Right hindlimb (tissue), 1 donor: ENCODE measurements at places on chromosomes 2 and 18.

GRCh38 chr18:51537487-51537886 is 340.0 kb upstream of the MEX3C start:
- DNase-seq = peak; percentile 24

DNA sequence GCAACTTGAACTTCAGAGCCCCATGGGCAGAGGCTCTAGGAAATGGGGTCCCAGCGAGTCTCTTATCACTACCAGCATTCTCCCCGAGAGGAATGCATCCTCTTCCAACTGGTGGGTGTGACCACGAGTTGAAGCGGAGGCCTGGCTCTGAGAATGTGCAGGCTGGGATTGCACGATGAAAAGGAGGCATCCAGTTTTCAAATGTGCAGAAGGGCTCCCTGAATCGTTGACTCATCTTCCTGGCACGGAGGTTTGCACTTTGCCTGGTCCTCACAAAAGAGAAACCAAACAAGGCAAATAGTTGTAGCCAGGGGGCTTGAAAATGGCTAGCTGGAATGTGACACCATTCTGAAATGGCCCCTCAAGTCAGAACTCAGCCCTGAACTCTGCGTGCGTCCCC is 216.7 kb downstream of the GLI2 start:
- no peak for DNase-seq

DNA sequence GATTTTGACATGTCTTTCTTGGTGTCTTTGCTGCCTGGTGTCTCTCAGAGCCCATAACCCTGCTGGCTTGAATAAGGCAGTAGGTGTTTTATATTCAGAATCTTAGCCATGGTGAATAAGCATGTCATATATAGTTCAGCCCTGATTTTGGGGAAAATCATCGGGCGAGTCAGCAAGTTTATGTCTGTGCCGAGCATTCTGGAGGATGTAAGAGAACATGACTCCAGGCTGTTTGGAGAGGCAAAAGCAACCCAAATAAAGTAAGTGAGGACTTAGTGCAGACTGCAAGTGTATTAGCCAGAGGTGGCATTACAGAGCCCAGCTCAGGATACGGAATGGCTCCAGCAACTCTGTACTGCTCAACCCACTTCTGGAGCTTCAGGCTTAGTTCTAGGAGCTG is 50.3 kb downstream of the TCF7L1 start:
- no peak for DNase-seq

DNA sequence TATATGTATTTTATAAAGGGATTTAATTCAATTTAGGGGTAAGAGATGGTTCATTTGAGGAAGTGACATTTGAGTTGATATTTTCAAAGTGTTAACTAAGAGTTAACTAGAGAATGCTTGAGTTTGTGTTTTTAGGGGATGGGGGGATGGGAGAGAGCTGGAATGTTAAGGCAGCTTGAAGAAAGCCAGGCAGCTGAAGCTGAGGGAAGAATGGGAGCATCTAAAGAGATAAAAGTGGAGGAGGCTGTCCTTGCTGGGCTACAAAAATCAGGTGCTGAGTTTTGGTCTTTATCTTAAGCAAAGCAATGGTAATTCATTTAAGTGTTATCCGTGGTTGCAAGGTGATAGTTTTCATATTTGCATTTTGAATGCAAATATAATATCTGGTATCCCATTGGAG is 9.2 kb downstream of the CHST9 start:
- no peak for DNase-seq

DNA sequence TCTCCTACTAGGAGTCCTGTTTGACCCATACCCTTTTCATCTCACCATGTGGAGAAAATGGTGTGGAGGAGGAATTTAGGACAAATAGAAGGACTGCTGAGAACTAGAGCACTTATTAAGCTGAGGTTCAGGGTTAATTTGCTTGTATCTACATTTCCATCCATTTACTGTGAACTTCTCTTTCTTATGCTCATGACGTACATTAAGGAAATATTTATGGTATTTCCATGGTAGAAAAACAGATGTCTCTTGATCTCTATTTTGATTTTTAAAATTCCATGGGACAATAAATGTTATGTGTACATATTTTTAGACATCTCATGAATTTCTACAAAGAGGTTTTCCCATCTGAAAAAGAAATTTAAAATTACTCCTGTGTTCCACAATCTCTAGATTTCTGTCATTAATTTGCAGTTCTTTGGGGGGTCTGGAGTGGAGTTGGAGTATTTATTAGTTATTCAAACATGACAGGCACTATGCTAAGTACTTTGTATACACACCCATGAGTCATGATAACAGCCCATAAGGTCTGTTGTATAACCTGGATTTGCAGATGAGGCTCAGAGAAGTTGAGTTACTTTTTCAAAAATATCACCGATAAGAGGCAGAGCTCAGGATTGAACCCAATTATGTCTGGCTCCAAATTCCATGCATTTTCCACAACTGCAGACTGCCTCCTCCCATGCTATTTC is 112.6 kb downstream of the COPS8 start:
- no peak for DNase-seq

DNA sequence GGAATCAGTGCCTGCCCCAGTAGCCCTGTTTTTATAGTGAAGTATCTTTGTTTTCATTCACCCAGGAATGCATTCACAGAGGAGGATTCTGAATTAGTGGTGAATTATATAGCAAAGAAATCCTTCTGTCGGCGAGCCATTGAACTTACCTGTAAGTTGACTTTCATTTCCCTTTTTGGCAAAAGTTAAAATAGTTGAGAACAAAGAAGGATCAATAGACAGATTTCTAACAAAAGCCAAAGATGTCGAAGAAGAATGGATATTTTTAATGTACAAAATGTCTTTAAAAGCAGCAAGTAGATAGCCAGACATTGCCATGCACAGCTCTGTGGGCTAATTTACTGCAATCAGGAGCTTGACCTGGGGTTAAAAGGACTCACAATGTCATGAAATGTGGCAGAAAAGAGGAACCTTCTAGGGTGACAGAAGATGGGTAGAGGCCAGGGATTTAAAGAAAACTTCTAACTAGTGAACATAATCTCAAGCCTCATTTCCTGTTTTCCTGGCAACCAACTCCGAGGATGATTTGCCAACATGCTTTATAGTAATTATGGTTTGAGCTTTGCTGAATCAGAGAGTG is 53.8 kb upstream of the TMEM87B start:
- no peak for DNase-seq

- no peak for DNase-seq
Measured at GRCh38 chr2:10000541-10000940, 42.8 kb upstream of the KLF11 start.

DNA sequence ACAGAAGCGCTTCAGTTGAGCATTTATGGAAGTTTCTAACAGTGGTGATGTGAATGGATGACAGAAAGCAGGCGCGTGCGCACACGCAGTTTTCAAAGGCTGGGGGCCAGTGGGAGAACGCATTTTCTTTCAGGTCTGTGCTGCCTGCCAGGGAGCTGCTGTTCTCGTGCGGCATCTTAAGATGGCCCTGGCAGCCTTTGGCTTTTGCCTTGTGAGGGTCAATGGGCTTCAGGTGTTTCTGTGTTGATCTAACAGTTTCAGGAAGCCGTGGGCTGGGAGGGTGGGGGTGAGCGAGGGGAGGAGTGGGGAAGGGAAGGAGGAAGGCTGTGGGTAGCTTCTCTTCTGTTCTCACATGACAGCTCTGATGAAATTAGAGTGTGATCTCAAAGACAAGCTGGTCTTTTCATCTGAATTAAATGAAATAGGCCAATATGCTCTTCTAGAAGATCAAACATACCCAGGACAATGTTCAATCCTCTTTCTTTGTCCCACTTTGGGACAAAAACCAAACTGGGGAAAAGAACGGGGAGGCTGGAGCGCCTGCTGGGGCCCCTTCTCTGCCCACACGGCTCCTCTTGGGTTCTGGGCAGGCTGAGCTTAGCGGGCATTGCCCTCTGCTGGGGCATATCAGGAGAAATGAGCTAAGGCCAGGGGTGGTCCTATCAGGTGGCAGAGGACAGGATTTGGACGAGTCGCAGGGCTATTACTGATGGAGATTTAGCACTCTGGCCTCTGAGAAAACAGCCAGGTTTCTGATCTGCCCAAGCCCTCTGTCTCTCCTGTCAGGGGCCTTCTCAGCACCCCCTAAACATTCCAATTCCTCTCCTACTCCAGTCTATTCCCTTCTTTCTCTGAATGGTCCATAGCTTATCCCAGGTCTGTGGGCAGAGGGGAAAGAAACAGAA is 126.2 kb upstream of the LGALSL start:
- peak; percentile 52 for DNase-seq
